Smooth muscle cell of bladder (primary cell): ENCODE measurements at places on chromosomes 12 and 14. TPM values are rescaled to one million over a fixed set of nuclear protein-coding genes. Genes with fewer than 3 reads are reported as not detected.

PRORP gene
- 12.7 and 13.4 TPM in 2 replicates for total RNA-seq

ANKRD33 gene
- total RNA-seq, result 0.09 TPM in 1 of 2 replicates, not detected in the other

APOLD1 gene
- total RNA-seq, result 3.3 and 4.1 TPM in 2 replicates

RPGRIP1 gene
- not detected in 2 replicates for total RNA-seq

NXPH4 gene
- 0.28 and 0.65 TPM in 2 replicates for total RNA-seq

CYP27B1 gene
- 0.14 and 0.28 TPM in 2 replicates for total RNA-seq

HOXC10 gene
- 0.18 and 0.43 TPM in 2 replicates for total RNA-seq

FGF6 gene
- total RNA-seq, result not detected in 2 replicates

SSTR1 gene
- 3.0 and 5.2 TPM in 2 replicates for total RNA-seq

PTPRQ gene
- total RNA-seq, result 1.8 and 2.8 TPM in 2 replicates

GALNT9 gene
- total RNA-seq, result 0.14 and 0.28 TPM in 2 replicates

ANO2 gene
- total RNA-seq, result 0.18 TPM in 1 of 2 replicates, not detected in the other

CLEC4C gene
- not detected in 2 replicates for total RNA-seq
